A549 treated with ZK216348 at 1 μM for 4 hours (cell line): ENCODE measurements at places on chromosomes 2 and 18. TPM values are rescaled to one million over a fixed set of nuclear protein-coding genes. Genes with fewer than 3 reads are reported as not detected.

Gene DOK6
- not detected in 5 replicates for total RNA-seq

Gene OTOF
- 0.06 to 0.21 TPM (median 0.07 TPM) in 5 replicates for total RNA-seq

Gene RGPD3
- 0.11 to 0.20 TPM (median 0.14 TPM) in 5 replicates for total RNA-seq

Gene SKOR2
- total RNA-seq, result not detected in 5 replicates

Gene PLCD4
- 0.24 to 0.90 TPM (median 0.46 TPM) in 5 replicates for total RNA-seq

Gene OBSL1
- 13.6 to 26.1 TPM (median 21.3 TPM) in 5 replicates for total RNA-seq

Gene RASGRP3
- total RNA-seq, result 0.41 to 1.6 TPM (median 0.61 TPM) in 5 replicates

Gene DSG4
- not detected in 5 replicates for total RNA-seq

Gene C2orf68
- total RNA-seq, result 22.0 to 33.1 TPM (median 29.1 TPM) in 5 replicates

Gene SMYD1
- total RNA-seq, result not detected in 5 replicates

Gene TNFRSF11A
- total RNA-seq, result 6.9 to 9.7 TPM (median 7.3 TPM) in 5 replicates

Gene CRYGC
- total RNA-seq, result not detected in 5 replicates

Gene POTEC
- total RNA-seq, result not detected in 5 replicates

Gene FOXI3
- 0.08 TPM in 1 of 5 replicates, not detected in the others for total RNA-seq

Gene ADAM23
- total RNA-seq, result 9.1 to 12.6 TPM (median 10.1 TPM) in 5 replicates
